ENCODE measurements at places on chromosomes 3 and 15.

- no peak for DNase-seq
Observed at GRCh38 chr3:187447737-187448136, 79.6 kb downstream of the RTP4 start.

GRCh38 chr3:67937498-67938118 is 283.2 kb upstream of the SUCLG2 start:
- DNase-seq = no peak

- DNase-seq = no peak
Observed at GRCh38 chr15:99106417-99107220, 1.7 kb downstream of the SYNM start.

- DNase-seq = no peak
Observed at GRCh38 chr3:99714575-99714974, 76.2 kb downstream of the COL8A1 start.

DNA sequence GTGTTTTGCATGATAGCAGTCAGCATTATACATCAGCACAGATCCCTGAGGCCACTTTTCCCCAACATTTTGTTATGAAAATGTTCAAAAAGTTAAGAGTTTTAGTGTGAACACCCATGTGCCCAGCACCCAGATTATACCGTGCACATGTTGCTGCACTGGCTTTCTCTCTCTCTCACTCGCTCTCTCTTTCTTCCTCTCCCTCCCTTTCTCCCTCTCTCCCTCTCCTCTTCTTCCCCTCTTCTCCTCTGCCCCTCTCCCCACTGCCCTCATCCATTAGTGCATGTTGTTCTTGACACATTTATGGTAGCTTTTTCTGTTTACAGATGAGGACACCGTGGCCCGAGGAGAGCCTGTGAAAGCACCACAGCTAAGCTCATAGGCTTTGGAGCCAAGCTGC is 7.3 kb downstream of the FGD5 start:
- no peak for DNase-seq

GRCh38 chr3:4512895-4513616 is 19.9 kb downstream of the ITPR1 start:
- no peak for DNase-seq

- DNase-seq = no peak
Observed at GRCh38 chr3:126341755-126342150, 15.5 kb downstream of the KLF15 start.

- DNase-seq = no peak
Observed at GRCh38 chr3:9398700-9399336, 1.4 kb downstream of the SETD5 start.

DNA sequence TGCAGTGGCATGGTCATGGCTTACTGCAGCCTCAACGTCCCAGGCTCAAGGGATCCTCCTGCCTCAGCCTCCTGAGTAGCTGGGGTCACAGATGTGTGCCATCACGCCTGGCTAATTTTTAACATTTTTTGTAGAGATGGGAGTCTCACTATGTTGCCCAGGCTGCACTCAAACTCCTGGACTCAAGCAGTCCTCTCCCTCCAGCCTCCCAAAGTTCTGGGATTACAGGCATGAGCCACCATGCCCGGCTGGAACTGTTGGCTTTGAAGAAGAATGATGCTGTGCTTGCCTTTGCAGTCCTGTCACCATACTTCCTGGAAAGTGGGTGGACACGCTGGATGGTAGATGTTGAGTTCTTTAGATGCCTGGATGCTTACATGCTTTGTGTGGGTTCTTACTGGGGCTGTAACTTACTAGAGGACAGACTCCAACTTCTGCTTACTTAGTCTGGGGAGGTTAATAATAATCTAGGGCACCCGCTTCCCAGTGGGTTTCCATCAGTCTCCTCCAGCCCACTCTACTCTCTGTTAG is 36.7 kb downstream of the IGF1R start:
- no peak for DNase-seq

- DNase-seq = no peak
Observed at GRCh38 chr3:57961828-57962447, 46.3 kb upstream of the FLNB start.

GRCh38 chr3:76231258-76231657 is 445.9 kb upstream of the ZNF717 start:
- DNase-seq = no peak

DNA sequence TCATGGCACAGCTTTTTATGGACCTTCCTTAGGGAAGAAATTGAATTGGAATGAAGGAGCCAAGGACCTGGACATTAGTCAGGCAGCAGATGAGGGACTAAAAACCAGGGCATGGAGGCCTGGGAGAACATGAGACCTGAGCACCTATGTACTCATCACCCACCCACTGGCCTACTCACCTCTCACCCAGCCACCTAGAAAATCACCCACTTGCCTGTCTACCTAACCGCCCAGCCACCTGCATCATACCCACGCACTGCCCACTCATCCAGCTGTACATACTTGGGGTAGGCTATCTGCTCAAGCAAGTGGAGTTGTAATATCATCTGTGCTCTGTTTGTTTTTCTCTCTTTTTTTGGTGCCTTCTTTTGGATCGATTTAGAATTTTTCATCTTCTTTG is 65.3 kb upstream of the SLCO2A1 start:
- DNase-seq = no peak

DNA sequence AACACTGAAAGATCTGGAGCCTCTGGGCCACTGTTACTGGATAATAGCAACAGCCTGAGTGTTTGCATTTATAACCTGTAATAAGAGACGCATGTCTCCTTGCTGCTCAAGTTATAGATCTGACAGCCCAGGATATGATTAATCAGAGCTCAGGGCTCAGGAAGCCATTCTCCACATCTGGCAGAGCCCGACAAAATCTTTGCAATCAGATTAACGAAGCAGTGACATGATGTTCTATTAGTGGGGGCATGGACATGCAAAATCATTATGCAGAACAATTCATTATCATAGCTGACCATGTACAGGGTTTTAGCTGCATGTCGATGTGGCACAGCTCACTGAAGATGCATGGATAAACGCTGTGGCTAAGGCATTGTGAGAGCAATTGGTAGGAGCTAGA is 730.3 kb downstream of the ZNF385D start:
- DNase-seq = no peak

DNA sequence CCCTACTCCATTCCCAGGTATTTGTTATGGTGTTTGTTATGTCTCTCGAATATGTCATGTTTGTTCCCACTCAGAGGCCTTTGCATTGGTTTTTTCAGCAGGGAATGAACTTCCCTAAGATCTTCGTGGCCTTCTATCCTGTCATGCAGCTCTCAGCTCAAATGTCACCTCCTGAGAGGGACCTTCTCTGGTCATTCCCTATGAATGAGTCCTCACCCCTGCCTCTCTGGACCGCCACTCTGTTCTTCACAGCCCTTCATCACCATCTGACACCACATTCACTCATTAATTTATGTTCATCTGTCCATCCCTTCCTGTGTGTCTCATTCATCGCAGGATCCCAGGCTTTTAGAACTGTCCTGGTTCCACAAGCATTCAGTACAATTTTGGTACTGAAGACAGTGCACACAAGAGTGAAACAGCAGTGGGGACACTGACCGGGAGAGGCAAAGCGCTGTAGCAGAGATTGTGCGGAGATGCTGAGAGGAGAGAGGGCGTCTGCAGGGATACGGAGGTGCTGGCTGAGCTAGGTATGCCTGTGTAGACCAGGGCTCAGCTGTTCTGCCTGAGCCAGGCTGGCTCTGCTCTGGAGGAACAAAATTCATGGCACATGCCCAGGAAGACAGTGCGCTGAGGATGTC is 132.3 kb downstream of the CHCHD6 start:
- DNase-seq = no peak

GRCh38 chr3:58540176-58540858 is 3.3 kb upstream of the ACOX2 start:
- DNase-seq = no peak

GRCh38 chr3:113505867-113506266 is 9.1 kb downstream of the SPICE1 start:
- DNase-seq = no peak

GRCh38 chr3:68468695-68469375 is 463.5 kb downstream of the TAFA4 start:
- no peak for DNase-seq

GRCh38 chr3:11186771-11187191 is 32.5 kb downstream of the HRH1 start:
- no peak for DNase-seq

- no peak for DNase-seq
Observed at GRCh38 chr3:13708871-13709595, 160.1 kb downstream of the FBLN2 start.

- DNase-seq = no peak
Observed at GRCh38 chr3:14458434-14459275, 56.2 kb downstream of the SLC6A6 start.

DNA sequence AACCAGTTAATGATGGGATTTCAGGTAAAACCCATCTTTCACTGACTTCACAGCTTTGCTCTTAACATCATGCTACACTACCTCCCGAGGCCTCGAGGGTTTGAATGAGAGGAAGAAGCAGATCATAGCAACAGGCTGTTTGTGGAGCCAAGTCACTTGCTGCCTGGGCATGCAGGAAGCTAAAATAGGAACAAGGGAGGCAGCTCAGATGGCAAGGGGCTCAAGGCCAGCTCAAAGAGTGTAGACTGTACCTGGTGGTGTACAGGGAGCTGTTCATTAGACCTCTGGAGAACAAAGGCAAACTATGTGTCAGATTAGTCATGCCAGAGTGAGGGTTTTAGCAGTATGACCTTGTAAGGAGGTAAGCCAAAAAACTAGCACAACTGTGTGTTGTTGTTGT is 28.8 kb downstream of the ARRDC4 start:
- DNase-seq = no peak

GRCh38 chr15:74978503-74978902 is 16.9 kb upstream of the SCAMP5 start:
- no peak for DNase-seq

- no peak for DNase-seq
Observed at GRCh38 chr15:79408041-79408440, 24.1 kb upstream of the MINAR1 start.
